Keratinocyte (primary cell): ENCODE measurements at places on chromosomes 11 and 22.

DNA sequence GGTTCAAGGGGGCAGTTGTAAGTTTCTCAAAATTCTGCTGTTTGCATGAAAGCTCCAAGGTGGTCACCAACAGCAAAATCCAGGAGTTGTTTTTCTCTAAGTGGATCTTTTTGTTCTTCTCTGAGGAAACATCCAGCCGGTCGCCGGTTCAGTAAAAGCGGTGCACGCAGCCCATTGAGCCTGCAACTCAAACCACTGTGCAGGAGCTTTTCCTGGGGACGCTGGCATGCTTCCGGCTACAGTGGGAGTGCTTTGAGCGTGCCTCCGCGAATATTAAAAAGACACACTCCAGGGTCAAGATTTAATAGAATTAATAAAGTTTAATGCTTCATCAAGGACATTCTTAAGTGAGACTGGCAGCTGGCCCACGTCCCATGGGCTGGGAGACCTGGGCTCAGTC is 25.4 kb downstream of the IGF2 start:
- no peak for DNase-seq

DNA sequence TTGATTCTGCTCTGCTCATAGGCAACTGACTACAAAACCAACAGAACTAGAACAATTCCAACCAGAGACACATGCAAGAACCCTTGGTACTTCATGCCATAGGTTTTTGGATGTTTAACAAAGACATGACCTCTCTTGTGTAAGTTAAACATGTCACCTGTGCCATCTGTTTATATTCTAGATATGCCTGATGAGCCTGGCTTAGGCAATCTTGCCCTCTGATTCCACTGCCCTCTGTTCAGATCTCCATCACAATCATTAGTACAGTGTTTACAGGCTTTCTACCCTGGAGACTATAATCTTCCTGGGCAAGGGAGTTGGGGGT is 40.8 kb downstream of the ABTB2 start:
- DNase-seq, result no peak

GRCh38 chr11:122101625-122102291 is 14.3 kb downstream of the BLID start:
- DNase-seq, result no peak

GRCh38 chr11:129268371-129268770 is 76.2 kb upstream of the ARHGAP32 start:
- no peak for DNase-seq

GRCh38 chr11:36627006-36627405 is 29.0 kb upstream of the RAG2 start:
- no peak for DNase-seq

DNA sequence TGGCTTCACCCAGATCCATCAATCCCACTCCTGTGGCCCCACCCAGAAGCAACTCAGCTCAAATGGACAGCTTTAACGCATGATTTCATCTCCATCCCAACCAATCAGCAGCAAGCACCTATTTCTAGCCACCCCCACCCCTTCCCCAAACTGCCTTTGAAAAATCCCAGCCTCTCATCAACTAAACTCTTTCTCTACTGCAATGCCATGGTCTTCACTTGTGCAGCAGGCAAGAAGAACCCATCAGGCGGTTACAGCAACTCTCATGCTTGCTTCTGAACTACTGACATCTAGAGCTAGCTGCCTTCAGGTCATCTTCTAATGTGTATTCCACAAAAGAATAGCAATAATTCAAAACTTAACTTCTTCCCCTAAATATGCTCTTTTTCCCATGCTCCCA is 42.1 kb upstream of the STK33 start:
- no peak for DNase-seq

- DNase-seq, result no peak
Observed at GRCh38 chr11:14093065-14093464, 130.5 kb downstream of the SPON1 start.
